ENCODE measurements at places on chromosomes 1 and 21. TPM values are rescaled to one million over a fixed set of nuclear protein-coding genes. Genes with fewer than 3 reads are reported as not detected.

- no peaks in the 10 kb centered on the region for H3K27me3 ChIP-seq
- peak overlapping the region; percentile 87 for H3K4me3 ChIP-seq
- H3K36me3 ChIP-seq = peaks cover 6% of the 10 kb centered on the region
These were observed 5.2 kb downstream of the EGLN1 start for GRCh38 chr1:231416901-231417300.

CFAP74 gene
- not detected for total RNA-seq

NID1 gene
- total RNA-seq = 73.6 TPM

FHAD1 gene
- total RNA-seq = not detected

DNA sequence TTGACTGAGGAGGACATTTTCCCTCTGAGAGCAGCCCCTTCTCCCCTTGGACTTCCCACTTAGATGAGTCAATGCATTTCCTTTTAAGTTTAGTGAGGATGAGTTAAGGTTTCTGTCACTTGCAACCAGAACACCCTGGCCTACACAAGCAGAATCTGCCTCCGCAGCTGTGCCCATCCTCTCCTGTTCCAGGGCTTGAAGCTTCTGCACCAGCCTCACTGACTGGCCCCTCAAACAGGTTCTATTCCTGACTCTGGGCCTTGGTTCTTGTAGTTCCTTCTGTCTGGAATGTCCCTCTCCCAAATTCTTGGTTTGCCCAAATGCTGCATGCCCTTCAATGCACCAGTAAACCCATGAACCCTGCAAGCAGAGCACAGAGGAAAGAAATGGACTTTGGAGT, 394.4 kb downstream of the PTPRU start:
- H3K4me1 ChIP-seq = no peaks in the 10 kb centered on the region
- no peaks in the 10 kb centered on the region for H3K36me3 ChIP-seq
- H3K4me3 ChIP-seq = no peak overlapping the region
- no peak for DNase-seq
- H3K27me3 ChIP-seq = no peaks in the 10 kb centered on the region
- H3K27ac ChIP-seq = no peak overlapping the region

GRCh38 chr1:164716992-164717703, 158.2 kb downstream of the PBX1 start:
- H3K4me1 ChIP-seq = peaks cover 52% of the 10 kb centered on the region
- H3K36me3 ChIP-seq = no peaks in the 10 kb centered on the region
- DNase-seq = peak; percentile 91

- H3K4me3 ChIP-seq = no peak overlapping the region
- no peak for DNase-seq
- no peaks in the 10 kb centered on the region for H3K4me1 ChIP-seq
- no peaks in the 10 kb centered on the region for H3K36me3 ChIP-seq
- H3K27me3 ChIP-seq = no peaks in the 10 kb centered on the region
These were observed 75.7 kb upstream of the SPATA6 start for GRCh38 chr1:48547561-48548220.

GRCh38 chr1:218304281-218305039, 19.4 kb downstream of the RRP15 start:
- no peak for DNase-seq
- peaks cover 12% of the 10 kb centered on the region for H3K36me3 ChIP-seq
- no peak overlapping the region for H3K27ac ChIP-seq

DNA sequence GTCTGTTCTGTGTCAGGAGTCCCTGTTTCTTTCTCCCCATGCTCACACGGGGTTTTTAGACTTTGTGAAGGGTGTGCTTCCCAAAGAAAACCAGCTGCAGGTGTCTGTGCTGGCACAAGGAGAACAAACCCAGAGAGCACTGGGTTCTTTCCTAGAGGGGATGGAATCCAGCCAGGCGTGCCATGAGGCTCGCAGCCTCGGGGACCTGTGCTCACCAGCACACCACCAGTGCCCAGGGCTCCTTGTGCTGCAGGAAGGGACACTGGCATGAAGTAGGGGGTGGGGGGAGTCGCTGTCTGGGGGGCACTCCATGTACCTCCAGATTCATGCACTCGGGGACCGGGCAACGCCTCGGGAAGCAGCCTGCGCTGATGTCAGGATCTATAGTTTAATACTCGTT, 57.9 kb downstream of the AGPAT3 start:
- no peaks in the 10 kb centered on the region for H3K36me3 ChIP-seq
- no peak overlapping the region for H3K4me3 ChIP-seq
- no peak for DNase-seq
- H3K27me3 ChIP-seq = no peaks in the 10 kb centered on the region
- no peaks in the 10 kb centered on the region for H3K4me1 ChIP-seq
- no peak overlapping the region for H3K27ac ChIP-seq

DNA sequence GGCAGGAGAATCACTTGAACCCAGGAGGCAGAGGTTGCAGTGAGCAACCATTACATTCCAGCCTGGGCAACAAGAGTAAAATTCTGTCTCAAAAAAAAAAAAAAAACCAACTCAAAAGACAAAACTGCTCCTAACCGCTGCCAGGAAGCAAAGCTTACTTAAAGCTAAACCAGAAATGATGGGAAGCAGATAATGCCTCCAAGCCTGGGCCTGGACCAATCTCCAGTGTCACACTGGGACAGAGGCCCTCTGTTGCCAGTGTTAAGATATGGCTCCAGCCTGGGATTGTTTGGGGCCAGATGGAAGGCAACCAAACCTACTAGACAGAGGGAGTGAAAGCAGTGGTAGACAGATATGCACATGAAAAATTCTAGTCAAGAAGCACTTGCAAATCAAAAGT, 36.9 kb downstream of the NSL1 start:
- no peaks in the 10 kb centered on the region for H3K36me3 ChIP-seq
- peaks cover 12% of the 10 kb centered on the region for H3K4me1 ChIP-seq
- H3K27me3 ChIP-seq = no peaks in the 10 kb centered on the region
- no peak overlapping the region for H3K4me3 ChIP-seq
- H3K27ac ChIP-seq = no peak overlapping the region

DNA sequence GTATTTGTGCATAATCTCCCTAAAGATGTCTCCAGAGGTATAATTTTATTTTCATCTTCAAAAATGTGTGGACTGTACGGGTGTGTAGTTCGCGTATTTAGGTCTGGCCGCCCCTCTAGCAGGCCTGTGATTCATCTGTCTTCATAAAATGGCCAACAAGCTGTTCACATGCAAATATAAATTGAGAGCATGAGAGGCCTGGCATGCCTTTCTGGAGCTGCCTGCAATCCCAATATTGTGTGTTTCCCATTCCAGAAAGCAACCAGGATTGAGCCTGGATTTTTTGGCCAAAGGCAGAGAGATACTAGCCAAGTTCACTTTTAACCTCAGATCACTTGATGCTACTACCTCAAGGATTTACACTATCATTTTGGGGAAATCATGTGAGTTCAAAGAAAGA, 197.2 kb downstream of the NFIA start:
- no peaks in the 10 kb centered on the region for H3K27me3 ChIP-seq
- peak; percentile 24 for DNase-seq
- H3K4me3 ChIP-seq = no peak overlapping the region
- no peak overlapping the region for H3K27ac ChIP-seq
- H3K4me1 ChIP-seq = no peaks in the 10 kb centered on the region
- H3K36me3 ChIP-seq = no peaks in the 10 kb centered on the region

- H3K4me3 ChIP-seq = no peak overlapping the region
- H3K4me1 ChIP-seq = no peaks in the 10 kb centered on the region
- DNase-seq = no peak
- no peaks in the 10 kb centered on the region for H3K36me3 ChIP-seq
These were observed 48.6 kb downstream of the WDR4 start for GRCh38 chr21:42830456-42831455.

DNA sequence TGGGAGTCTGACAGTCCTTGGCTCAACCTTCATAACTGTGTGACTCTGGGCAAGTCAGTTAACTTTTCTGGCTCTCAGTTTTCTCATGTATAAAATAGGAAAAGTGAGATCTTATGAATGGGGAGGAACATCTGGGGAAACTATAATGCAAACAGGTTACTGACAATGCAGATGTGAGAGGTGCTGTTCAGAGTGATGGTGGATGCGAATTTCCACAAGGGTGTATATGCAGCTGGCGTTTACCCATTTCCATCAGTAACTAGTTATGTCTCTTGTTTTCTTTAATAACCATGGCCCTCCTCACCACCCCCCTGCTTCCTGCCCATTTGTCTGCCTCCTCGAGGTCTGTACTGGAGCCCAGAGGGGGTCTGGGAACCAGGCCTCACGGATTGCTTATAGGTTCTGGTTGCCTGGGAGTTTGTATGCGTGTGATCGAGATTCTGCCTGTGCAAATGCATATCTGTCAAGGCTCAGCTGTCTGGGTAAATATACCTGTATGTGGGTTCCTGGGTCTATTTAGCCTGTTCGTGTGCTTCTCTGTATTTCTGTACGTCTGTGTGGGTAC, 44.4 kb downstream of the AHDC1 start:
- H3K4me3 ChIP-seq = no peak overlapping the region
- H3K4me1 ChIP-seq = peaks cover 44% of the 10 kb centered on the region
- no peaks in the 10 kb centered on the region for H3K27me3 ChIP-seq
- no peaks in the 10 kb centered on the region for H3K36me3 ChIP-seq

Data from GM23248 (cell line).